ENCODE measurements at places on chromosomes 13 and 19.

GRCh38 chr13:113499936-113500335 lies 9.4 kb upstream of the DCUN1D2 start:
- no peak for DNase-seq

DNA sequence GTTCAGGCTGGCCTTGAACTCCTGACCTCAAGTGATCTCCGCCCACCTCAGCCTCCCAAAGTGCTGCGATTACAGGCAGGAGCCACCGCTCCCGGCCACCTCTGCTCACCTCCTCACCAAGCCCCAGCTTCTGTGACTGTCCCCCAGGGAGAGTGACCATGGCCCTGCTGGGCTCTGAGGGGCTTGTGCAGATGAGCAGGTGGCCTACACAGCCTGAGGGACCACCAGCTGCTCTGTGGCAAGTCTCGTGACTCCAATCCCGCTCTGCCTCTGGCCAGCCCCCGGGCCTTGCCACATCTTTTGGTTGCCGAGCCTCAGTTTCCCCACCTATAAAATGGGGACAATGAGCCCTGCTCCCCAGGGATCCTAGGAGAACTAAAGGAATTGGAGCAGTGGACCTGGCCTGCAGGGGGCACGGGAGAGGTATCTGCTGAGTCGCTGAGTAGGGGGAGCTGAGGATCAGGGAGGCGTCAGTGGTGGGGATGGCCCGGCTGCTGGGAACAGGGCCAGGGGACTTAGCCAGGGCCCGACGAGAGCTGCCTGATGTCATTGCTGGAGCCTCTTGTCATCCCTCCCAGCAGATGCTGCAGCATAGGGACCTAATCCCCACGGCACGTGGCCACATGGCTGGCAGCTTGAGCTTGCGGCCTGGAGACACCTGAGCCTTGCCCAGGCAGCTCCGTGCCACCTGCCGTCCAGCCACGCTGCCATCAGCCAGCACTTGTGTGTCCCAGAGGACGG lies 74.7 kb downstream of the GADD45B start:
- no peak for DNase-seq

DNA sequence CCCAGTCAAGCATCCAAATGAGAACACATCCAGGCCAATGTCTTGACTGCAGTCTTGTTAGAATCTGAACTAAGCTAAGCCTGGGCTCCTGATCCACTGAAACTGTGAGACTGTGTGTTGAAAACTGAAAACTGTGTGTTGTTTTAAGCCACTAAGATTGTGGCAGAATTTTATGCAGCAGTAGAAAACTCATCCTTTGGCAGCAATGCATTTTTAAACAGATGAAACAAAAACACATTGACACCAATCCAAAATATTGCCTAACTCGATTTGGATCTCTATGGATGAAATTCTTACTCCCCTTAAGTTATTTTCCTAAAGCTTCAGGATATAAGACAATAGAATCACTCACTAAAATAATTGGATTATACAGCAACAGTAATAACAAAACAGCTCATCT lies 202.3 kb upstream of the KLF12 start:
- no peak for DNase-seq

DNA sequence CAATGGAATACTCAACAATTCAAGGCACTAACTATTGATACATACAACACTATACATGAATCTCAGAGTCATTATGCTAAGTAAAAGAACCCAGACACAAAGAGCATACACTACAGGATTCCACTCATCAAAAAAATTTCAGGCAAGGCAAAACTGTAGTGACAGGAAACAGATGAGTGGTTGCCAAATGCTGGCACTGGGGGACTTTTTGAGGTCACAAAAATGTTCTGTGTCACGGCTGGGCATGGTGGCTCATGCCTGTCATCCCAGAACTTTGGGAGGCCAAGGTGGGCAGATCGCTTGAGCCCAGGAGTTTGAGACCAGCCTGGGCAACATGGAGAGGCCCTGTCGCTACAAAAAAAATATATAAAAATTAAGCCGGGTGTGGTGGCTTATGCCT lies 129.4 kb downstream of the KL start:
- peak; percentile 27 for DNase-seq

DNA sequence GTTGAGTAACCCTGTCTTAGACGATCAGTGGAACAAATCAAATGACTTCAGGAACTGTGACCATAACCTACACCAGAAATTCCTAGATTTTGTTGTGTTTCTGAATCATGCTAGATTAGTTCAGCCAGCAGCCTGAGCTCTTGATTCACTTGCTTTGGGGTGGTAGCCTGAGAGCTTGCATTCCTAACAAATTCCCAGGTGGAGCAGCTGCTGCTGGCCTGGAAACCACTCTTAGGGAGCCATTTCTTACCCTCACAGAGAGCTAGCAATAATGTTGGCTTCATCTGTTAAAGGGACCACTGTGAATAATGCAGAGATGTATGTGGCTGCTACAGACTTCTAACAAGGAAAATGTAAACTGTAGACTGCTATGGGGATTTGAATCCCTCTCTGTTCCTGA lies 388.1 kb upstream of the PRR20A start:
- no peak for DNase-seq

DNA sequence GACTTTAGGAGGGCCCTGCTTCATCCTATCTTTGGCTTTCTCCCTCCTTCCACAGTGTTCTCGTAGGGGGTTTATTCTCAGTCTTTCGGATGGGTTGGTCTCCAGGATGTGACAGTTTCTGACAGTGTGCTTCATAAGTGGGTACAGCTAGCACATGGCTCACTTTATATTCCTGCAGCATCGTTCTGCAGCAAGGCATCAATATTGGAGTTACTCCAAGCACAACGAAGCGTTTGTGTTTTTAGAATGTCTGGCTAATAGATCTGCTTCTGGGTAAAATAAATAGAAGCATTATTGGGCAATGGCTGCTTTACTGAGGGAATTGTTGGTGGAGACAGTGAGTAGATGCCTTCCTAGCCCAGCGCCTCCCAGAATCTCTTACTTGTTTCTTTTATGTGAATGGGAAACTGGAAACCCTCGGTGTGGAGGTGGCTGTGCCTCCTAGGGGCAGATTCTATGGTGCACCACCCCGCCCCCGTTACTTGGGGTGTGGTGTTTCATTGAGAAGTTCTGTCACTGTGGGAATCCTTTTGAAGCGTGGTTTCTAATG lies 2.0 kb downstream of the FARP1 start:
- no peak for DNase-seq

DNA sequence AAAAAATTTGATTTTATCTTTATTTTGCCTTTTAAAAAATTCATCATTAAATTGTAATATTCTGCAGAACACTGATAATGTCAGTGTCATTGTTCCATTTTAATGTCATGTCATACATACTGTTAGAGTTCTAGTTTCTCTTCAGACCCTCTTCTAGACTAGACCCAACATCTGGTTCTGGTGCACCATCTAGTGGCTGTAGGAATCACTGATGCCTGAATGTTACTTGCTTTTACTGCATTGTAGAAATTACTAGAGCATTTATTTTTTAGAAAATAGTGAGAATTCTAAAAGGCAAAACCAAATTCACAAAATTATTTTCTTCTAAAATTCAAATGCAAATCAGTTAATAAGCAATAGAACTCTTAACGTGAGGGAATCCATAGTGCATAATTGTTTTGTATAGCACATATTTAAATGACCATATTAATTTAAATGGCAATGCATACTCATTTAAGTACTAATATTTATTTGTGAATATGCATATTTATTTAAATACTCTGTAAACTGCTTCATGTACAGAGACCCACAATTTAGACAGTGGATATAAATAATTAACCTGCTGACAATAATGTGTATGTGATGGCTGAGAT lies 425.7 kb downstream of the KLF12 start:
- DNase-seq = peak; percentile 44

- DNase-seq = no peak
These were observed 3.5 kb downstream of the SSBP4 start for GRCh38 chr19:18422530-18423191.

DNA sequence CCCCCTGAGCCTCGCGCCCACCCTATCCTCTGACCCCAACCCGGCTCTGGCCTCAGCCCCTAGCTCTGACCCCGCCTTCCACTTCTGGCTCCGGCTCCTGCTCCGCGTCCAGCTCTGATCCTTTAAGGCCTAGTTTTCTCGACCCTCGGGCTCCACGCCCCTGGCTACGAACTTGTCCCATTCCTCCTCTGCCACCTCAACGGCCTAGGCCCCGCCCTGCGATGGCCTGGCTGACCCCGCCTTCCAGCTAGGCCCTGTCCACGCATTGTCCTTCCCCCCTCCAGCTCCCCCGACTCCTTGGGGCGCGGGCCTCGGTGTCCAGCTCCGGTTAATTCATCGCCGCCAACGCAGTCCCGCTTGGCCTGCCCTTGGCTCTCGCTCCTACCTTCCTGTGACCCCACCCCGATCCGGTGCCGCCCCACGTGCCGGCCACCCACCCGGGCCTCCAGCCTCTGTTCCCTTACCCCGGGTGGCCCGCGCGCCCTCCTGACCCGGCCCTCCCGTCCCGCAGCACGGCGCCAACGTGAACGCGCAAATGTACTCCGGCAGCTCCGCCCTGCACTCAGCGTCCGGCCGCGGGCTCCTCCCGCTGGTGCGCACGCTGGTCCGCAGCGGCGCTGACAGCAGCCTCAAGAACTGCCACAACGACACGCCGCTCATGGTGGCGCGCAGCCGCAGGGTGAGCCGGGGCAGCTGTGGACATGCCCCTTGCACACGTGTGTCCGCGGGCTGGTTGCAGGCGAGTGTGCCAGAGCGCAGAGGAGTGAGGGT lies 9.4 kb downstream of the BCL3 start:
- DNase-seq = no peak

DNA sequence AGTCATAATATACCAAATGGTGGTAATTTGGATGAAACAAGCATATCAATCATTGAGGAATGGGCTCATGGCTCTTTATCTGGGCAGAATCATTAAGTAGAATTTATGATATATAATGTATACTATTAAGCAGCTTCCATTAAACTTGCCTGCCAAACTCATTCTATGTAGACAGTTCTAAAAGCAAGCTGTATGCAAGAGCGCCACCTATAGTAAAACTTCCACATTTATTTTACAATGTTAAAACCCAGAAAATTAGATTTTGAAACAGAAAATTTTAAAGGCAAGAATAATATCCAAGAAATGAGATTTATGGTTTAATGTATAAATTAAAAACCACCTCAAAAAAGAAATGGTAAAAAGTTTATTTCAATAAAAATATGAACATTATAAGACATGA lies 161.5 kb downstream of the MZT1 start:
- DNase-seq = no peak

DNA sequence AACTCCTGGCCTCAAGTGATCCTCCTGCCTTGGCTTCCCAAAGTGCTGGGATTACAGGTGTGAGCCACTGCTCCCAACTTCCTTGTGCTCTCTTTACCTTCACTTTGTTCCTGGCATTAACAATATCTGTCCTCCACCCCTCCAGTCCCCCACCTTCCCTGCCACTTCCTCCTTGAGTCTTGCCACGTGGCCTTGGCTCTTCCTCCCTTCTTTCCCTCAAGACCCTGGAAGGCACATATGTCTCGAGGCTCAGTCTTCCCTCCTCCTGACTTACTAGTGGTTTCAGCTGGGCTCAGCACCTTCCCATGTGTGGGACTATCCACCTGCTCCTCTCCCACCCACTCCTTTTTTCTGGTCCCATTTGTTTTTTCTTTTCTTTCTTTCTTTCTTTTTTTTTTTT lies 70.6 kb downstream of the IER2 start:
- DNase-seq = no peak

GRCh38 chr19:39935364-39935661 lies 879 bp upstream of the FCGBP start:
- no peak for DNase-seq

- no peak for DNase-seq
These were observed 1358.1 kb downstream of the EFNB2 start for GRCh38 chr13:105177265-105177900.

- no peak for DNase-seq
These were observed 622 bp upstream of the FDX2 start for GRCh38 chr19:10316229-10317044.

- DNase-seq = peak; percentile 36
These were observed 34.4 kb downstream of the CCDC70 start for GRCh38 chr13:51895906-51896888.

GRCh38 chr13:27793507-27794367 lies 1.5 kb downstream of the GSX1 start:
- DNase-seq = no peak

DNA sequence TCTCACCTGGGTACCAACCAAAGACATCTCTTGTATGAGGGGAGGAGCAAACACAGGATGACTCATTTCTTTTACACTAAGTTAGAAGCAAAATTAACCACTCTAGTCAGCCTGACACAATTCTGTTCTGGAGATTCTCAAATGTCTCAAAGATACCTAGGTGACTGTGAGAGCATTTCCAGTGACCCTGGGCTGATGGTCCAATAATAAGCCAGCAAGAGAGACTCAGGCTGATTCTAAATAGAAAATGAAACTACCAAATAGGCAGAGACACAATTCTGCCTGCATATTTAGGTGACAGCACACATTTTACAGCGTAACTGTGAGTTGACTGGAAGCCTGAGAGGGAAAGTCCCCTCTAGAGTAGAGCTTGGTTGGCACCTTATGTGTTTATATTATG lies 16.3 kb downstream of the ZNF91 start:
- DNase-seq = no peak

GRCh38 chr19:38006361-38007045 lies 99.5 kb downstream of the SIPA1L3 start:
- DNase-seq = no peak

GRCh38 chr19:6667114-6667627 lies 2.8 kb downstream of the TNFSF14 start:
- peak; percentile 45 for DNase-seq

DNA sequence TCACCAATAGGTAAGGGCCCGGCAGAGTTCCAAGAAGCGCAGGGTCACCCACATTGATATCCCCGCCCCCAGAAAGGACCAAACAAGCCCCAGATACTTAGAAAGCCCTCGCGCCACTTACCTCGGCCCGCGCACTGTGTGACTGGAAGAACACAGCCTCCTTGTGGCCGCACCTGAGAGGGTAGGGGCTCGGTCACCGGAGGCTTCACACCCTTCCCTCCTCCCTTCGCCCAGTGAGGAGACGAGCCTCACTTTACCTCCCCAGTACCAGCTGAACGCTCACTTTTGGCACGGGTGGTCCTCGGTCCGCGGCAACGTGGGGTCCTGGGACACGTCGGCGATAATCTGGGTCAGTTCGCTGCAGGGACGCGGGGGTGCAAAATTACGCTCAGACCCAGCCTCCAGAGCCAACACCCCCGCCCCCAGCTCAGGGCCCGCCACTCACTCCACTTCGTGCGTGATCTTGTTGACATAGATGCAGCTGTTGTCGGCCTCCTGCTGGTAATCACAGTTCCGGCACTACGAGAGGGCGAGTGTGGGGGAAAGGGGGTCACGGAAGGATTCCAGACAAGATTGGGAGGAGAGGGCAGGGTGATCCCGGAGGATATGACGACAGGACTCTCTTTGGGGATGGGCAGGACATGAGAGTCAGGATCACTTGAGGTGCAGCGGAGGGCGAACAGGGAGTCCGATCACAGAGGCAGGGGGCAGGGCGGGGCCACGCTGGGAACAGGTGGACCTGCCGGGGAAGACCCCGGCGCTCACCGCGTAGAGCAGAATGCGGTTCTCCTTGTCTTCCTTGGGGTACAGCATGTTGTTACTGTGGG lies 568 bp downstream of the POLR2I start:
- peak; percentile 20 for DNase-seq

GRCh38 chr13:27599096-27599495 lies 21.2 kb downstream of the LNX2 start:
- no peak for DNase-seq
